CD8-positive, alpha-beta T cell (primary cell): ENCODE measurements at places on chromosomes 7 and 10.

- no peak for DNase-seq
Observed at GRCh38 chr10:117884093-117884492, 162.6 kb downstream of the RAB11FIP2 start.

- DNase-seq = no peak
Observed at GRCh38 chr10:89600041-89600440, 45.0 kb downstream of the PANK1 start.

GRCh38 chr7:8411103-8411502 is 22.3 kb upstream of the NXPH1 start:
- DNase-seq = no peak

GRCh38 chr7:149209518-149210269 is 14.3 kb downstream of the ZNF282 start:
- DNase-seq = peak; percentile 59

DNA sequence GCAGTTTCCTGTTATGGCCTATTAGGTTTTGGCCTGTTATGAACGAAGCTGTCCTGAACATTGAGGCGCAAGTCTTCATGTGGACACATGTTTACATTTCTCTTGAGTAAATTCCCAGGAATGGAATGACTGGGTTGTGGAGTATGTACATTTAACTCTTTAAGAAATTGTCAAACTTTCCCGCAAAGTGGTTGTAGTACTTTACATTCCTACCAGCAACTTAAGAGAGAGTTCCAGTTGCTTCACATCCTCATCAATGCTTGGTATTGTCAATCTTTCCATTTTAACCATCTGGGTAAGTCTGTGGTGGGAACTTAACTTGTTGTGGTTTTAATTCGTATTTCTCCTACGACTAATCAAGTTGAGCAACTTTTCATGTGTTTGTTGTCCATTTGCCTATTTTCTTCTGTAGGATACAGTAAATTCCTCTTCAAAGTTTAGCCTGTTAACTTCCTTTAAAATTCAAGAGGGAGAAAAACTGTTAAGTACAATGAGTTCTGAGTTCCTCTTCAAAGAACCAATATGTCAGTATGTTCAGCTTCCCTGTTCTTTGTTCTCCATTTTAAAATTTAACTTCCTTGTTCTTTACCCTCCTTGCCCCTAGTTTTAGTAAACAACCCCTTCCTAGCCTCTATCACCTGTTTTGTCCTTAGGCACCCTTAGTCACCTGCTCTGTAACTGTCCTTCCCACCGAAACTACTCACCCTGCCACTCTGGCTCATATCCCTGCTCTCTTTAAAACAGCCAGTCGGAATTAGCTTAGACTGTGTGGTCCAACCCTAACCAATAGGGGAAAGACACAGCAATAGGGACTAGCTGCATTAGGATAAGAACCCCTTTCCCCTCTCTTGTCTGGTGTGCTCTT is 74.0 kb downstream of the FAM241B start:
- no peak for DNase-seq

- no peak for DNase-seq
Observed at GRCh38 chr7:55233001-55233400, 132.1 kb upstream of the LANCL2 start.

DNA sequence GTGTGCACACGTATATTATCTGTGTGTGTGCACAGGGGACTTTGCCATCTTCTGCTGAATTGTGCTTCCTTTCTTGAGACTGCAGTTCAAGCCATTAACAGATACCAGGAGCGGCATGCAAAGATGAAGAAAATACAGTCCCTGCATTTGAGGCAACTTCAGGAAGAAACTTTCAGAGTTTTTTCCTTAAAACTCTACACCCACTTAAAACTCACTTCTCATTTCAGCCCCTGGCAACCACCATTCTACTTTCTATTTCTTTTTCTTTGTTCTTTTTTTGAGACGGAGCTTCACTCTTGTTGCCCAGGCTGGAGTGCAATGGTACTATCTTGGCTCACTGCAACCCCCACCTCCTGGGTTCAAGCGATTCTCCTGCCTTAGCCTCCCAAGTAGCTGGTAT is 448.9 kb upstream of the ZMIZ1 start:
- DNase-seq = no peak

DNA sequence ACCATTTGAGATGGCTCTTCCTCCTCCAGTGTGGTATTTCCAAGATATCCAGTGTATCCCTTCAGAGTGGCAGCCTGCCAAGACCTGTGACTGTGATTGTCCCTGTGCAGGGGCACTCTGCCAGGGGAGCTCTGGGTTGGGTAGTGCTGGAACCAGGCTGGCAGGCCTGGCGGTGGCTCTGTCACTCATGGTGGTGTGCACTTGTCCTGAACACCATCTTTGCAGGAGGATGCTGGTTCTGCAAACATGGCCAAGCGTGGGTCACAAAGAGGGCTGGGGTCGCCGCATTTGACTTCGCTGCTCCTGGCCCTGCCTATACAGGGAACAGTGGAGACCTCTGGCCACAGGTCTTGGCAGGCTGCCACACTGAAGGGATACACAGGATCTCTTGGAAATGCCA is 205.2 kb downstream of the PRPF18 start:
- no peak for DNase-seq

DNA sequence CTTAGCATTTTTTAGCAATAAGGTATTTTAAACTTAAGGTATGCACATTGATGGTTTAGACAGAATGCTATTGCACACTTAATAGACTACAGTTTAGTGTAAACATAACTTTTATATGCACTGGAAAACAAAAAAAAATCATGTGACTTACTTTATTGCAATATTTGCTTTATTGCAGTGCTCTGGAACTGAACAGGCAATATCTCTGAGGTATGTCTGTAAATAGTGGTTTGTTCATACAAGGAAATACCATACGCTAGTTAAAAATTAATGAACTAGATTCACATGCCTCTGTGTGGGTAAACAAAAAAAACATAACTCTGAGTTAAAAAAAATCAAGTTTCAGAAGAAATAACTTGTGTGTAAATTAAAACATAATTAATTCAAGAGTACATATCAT is 479.0 kb upstream of the MKI67 start:
- DNase-seq = no peak

GRCh38 chr10:68172324-68172723 is 59.6 kb downstream of the ATOH7 start:
- DNase-seq = no peak

GRCh38 chr10:32927750-32928149 is 30.3 kb downstream of the ITGB1 start:
- no peak for DNase-seq

DNA sequence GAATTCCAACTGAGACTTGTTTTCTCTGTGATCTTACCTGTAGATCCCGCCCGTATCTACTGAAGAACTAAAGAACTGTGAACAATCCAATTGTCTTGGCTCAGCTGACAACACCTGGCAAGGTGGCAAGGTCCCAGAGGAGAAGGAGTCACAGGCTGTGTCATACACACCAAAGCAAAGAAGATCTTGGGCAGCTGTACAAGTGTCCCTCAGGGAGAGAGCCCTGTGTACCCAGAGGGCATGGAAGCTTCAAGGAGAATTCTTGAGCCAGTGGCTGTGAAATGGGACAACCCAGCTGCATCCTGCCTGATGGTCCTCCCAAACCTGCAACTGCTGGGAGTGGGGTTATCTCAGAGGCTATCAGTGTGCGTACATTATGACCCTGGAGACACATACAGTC is 46.7 kb upstream of the TECTB start:
- DNase-seq = no peak

- no peak for DNase-seq
Observed at GRCh38 chr10:52551046-52551445, 221.5 kb downstream of the MBL2 start.

GRCh38 chr10:14975672-14976273 is 16.6 kb downstream of the MEIG1 start:
- no peak for DNase-seq

DNA sequence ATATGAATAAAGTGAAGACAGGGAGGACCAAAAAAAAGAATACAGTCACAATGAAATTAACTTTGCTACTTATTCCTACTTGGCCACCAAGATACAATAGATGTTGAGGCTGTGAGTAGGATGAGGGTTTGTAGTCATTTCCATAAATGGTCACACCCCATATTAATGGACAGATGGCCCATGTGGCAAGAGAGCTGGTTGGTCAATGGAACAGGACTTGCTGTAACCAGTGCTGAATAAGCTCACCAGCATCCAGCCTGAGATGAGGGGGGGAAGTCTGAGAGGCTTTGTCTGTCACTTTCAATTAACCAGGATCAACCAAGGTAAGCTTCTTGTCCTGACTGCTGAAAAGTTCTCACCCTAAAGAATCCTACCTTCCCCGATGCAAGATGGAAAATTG is 130.4 kb upstream of the KCNMA1 start:
- DNase-seq = no peak

DNA sequence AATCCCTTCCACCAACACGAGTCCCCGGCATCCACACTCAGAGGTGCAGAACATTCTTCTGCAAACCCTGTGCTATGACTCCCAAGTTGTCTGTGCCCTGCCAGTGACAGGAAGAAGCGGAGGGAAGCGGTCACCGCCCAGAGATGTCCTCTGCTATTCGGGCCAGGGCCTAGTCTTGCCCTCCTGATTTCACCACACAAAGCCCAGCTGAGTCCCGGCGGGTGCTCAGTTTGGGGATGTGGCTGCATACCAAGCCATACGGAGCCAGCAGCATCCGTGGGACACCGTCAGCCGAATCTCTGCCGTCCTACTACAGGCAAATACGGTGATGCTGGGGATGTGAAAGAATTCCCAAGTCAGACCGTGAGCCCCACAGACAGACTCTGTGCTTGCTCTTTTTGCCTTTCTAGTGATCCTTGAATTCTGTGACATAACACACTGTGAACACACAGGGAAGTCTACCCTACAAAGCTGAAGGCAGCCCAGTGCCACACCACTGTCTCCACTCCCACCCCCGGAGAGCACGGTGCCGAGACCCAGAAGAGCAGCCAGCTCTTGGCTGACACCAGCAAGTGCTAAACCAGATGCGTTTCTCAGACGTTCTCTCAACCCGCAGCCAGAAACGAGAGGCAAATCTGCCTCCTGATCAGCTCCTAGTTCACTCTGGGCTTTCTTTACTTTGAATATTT is 2.0 kb downstream of the STK32C start:
- DNase-seq = no peak

- no peak for DNase-seq
Observed at GRCh38 chr10:392705-393037, 257.4 kb downstream of the ZMYND11 start.

- DNase-seq = no peak
Observed at GRCh38 chr10:62501547-62501946, 127.4 kb downstream of the ZNF365 start.

GRCh38 chr7:1181640-1182039 is 21.6 kb upstream of the ZFAND2A start:
- no peak for DNase-seq

DNA sequence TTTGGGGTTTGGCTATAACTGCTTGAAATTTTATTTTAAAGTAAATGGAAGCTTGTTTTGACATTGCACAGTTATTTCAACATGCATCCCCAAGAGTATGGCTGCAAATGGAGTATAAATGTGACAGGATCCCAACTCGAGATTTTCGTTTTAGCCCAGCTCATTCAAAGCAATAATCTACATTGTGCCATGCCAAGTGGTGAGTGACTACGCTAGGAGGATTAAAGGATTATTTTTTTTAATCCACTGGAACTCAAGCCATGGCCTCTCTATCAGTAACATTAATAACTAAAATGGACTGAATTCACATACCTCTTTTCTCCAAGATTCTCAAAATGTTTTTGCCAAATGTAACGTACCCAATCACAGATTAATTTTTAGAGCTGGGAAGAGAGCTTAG is 60.6 kb upstream of the AUTS2 start:
- DNase-seq = no peak

- DNase-seq = no peak
Observed at GRCh38 chr10:130621231-130621775, 485.1 kb downstream of the GLRX3 start.

- no peak for DNase-seq
Observed at GRCh38 chr10:70341016-70341415, 41.4 kb downstream of the LRRC20 start.

DNA sequence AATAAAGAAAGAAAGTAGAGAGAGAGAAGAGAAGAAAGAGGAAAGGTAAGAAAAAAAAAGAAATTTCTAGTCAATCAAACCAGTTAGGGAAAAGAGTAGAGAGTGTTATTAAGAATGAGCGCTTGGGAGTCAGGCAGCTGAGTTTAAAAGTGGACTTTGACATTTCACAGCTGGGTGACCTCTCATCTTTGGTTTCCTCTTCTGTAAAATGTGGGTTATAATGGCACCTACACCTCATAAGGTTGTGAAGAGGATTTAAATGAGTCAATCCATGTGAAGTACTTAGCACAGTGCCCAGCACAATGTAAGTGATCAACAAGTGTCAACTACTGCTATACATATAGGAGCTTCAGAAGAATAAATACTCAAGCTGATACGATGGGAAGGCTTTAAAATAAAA is 12.2 kb downstream of the HOXA1 start:
- DNase-seq = no peak

- DNase-seq = peak; percentile 42
Observed at GRCh38 chr10:43407148-43407575, 1.8 kb downstream of the HNRNPF start.

GRCh38 chr7:151429237-151429559 is 10.7 kb downstream of the CRYGN start:
- no peak for DNase-seq

GRCh38 chr7:28490831-28491230 is 78.5 kb downstream of the CREB5 start:
- DNase-seq = no peak

GRCh38 chr10:47167591-47167990 is 132.4 kb upstream of the GDF10 start:
- DNase-seq = no peak

DNA sequence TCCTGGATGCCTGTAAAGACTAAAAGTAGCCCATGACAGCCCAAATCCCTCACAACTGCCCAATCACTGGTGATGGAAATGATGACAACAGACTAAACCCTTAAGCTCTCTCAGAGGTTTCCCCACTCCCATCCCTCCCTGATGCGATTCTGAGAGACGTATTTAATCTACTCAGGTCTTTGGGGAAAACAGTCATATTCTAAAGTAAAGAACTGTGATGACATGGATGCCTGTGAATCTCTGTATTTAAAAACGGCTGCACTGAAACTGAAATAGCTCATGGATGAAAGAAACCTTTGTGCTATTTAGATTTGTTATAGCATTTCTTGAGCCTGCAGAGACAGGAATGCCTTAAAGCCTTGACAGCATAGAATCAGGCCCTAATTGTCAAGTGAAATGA is 28.5 kb downstream of the VPS41 start:
- DNase-seq = no peak

DNA sequence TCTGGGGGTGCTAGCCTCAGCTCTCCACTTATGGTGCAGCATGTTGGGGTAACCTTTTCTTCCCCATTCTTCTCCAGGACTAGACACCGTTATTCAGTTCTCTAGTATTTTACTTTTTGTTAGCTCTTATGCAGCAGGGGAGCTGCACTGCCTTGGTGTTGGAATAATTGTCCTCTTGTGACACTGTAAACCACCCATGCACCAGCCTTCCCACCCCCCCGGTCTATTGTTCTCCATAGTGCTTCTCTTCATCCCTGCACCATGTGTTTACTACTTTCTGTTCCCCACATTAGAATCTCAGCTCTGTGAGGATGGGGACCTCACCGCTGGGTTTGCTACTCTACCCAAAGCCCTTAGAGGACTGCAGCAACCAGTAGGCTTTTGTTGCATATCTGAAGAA is 230.7 kb downstream of the RPS24 start:
- no peak for DNase-seq

GRCh38 chr10:102121739-102122372 is 1.7 kb upstream of the LDB1 start:
- DNase-seq = no peak

- no peak for DNase-seq
Observed at GRCh38 chr7:130904031-130904757, 170.2 kb upstream of the KLF14 start.

- DNase-seq = no peak
Observed at GRCh38 chr10:48363617-48364355, 57.3 kb downstream of the MAPK8 start.
